ENCODE measurements at places on chromosomes 3 and 15.

- no peak for DNase-seq
Measured at GRCh38 chr15:71195242-71195641, 80.0 kb downstream of the THSD4 start.

- DNase-seq, result no peak
Measured at GRCh38 chr3:124773351-124774326, 43.4 kb downstream of the UMPS start.

DNA sequence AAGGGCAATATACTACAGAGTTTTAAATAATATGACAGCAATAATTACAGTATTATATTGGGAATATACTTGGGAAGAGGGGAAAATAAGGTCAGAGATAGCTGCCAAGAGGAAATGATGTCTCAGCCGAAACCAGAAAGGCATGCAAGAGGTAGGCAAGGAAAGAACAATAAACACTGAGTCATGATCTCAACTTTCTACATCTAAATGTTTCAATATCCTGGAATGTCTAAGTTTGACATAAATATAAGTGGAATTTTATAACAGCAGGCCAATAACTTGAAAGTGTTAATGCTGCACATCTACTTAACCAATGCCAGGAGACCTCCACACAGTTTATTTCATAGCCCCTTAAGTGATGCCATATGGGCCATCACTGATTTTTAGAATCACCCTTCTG, 99.8 kb upstream of the CPNE4 start:
- no peak for DNase-seq

DNA sequence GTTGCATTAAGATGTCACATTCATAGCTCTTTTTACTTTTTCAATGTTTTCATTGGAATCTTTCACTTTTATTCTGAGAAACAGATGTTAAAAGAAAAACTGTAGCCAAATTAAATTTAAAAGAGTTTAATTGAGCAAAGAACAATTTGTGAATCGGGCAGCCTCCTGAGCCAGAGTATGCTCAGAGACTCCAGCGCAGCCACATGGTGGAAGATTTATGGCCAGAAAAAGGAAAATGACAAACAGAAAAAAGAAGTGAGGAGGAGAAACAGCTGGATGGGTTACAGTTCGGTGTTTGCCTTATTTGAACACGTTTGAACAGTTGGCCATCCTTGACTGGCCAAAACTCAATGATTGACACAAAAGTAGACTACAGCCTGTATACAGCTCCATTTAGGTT, 33.8 kb upstream of the RAB11A start:
- no peak for DNase-seq

GRCh38 chr15:82679626-82680199, 30.0 kb downstream of the AP3B2 start:
- DNase-seq, result no peak

DNA sequence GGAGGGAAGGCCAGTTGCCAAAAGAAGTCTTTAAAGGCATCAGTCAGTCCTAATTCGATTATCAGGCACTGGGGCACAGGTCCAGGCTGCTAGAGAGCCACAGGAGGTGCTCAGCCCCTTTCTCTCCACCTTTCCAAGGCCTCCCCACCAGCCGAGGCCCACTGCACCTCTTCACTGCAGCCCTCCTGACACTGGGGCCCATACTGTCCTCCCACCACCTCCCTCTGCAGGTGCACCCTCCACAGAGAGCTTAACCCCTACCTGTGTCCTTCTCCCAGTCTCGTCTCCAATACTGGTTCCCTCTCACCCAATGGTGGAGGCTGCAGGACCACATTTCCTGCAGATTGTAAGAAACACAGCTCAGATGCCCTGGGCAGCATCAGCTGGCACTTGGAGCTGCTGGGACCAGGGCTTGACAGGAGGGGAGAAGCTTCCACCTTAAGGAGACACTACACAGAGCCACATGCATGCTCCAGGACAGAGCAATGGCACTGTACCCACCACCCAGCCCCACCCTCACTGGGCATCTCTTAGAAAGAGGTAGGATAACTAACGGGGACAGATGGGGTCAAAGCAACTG, 81.6 kb upstream of the PRR20G start:
- DNase-seq, result no peak

DNA sequence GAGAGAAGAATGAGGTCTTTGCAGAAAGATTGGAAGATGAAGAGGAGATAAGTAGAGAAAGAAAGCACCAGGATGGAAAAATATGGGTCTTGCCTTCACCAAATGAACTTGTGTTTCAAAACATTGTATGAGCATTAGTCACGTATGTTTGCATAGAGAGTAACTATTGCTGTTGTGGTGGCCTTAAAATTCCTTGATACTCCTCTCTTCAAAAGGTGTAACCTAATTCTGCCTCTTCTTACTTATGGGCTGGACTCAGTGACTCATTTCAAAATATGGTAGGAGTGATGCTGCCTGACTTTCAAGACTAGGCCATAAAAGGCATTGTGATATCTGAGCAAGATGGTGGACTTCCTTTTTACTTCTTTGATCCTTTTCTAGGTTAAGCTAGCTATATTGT, 228.7 kb upstream of the ZNF385D start:
- DNase-seq, result no peak

GRCh38 chr3:188673646-188674186, 498.1 kb upstream of the TPRG1 start:
- DNase-seq, result no peak

Measured in stimulated activated CD8-positive, alpha-beta memory T cell treated with anti-CD3 and anti-CD28 coated beads, Interleukin-15, amount 100 ng/mL, for 48 hours (primary cell).